ENCODE measurements at places on chromosomes 5 and 9. TPM values are rescaled to one million over a fixed set of nuclear protein-coding genes. Genes with fewer than 3 reads are reported as not detected.

- peak overlapping the region; percentile 16 for H3K27ac ChIP-seq
- peak; percentile 60 for DNase-seq
- H3K36me3 ChIP-seq = no peaks in the 10 kb centered on the region
- H3K4me1 ChIP-seq = peaks cover 14% of the 10 kb centered on the region
- no peaks in the 10 kb centered on the region for H3K27me3 ChIP-seq
Observed at GRCh38 chr9:117763314-117763713, 59.1 kb downstream of the TLR4 start.

Gene EQTN
- total RNA-seq = not detected

- no peaks in the 10 kb centered on the region for H3K27me3 ChIP-seq
- H3K4me3 ChIP-seq = no peak overlapping the region
- H3K36me3 ChIP-seq = no peaks in the 10 kb centered on the region
- DNase-seq = no peak
- H3K27ac ChIP-seq = no peak overlapping the region
Observed at GRCh38 chr9:93143830-93144530, 9.9 kb upstream of the NINJ1 start.

Gene SEMA6A
- 1.5 TPM for total RNA-seq

DNA sequence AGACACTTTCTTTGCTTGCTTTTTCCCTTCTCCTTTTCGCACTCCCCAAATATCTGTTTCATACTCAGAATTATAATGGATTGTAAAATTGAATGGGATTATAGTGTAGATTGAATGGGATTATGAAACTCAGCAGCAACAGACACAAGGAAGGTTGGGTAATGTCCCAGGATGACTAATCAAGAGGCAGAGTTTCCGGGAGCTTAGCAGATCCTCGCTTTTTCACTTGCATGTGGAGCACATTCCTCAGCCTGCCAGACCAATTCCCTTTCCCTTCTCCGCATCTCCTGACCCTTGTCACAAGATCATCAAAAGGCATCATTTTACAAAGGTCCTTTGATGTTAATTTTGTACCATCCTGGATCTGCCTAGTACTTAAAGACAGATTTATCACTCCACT lies 55.1 kb upstream of the SLC1A1 start:
- H3K4me3 ChIP-seq = no peak overlapping the region
- H3K36me3 ChIP-seq = no peaks in the 10 kb centered on the region
- H3K27ac ChIP-seq = no peak overlapping the region
- H3K4me1 ChIP-seq = peaks cover 11% of the 10 kb centered on the region

Gene PPIP5K2
- total RNA-seq = 53.5 TPM

- H3K4me3 ChIP-seq = no peak overlapping the region
- H3K4me1 ChIP-seq = peaks cover 5% of the 10 kb centered on the region
- no peak for DNase-seq
- peaks cover 37% of the 10 kb centered on the region for H3K27me3 ChIP-seq
Observed at GRCh38 chr9:96565671-96566497, 53.8 kb downstream of the CDC14B start.

DNA sequence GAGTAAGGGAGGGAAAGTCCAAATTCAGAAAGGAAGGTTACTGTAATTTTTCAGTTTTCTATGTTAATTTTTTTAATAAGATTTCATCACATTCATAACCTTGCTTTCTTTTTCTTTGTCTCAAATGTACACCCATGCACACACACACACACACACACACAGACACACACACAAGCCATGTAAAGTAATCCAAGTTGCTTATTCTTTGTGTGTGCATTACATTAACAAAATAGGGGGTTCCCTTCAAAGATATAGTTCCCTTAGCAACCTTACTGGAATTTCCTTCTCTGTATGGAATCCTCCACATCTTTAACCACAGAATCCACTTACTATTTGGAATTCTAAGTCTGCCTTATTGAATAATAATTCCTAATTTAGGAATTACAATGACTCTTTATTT lies 32.7 kb downstream of the ZNF366 start:
- no peaks in the 10 kb centered on the region for H3K27me3 ChIP-seq
- H3K36me3 ChIP-seq = no peaks in the 10 kb centered on the region
- peaks cover 25% of the 10 kb centered on the region for H3K4me1 ChIP-seq
- no peak overlapping the region for H3K27ac ChIP-seq
- peak; percentile 13 for DNase-seq

Gene LCN2
- total RNA-seq = not detected

Gene FOXD4L6
- total RNA-seq = not detected

GRCh38 chr5:50968356-50969149 lies 302.1 kb downstream of the PARP8 start:
- no peak overlapping the region for H3K4me3 ChIP-seq
- no peaks in the 10 kb centered on the region for H3K4me1 ChIP-seq
- H3K27me3 ChIP-seq = peaks cover 67% of the 10 kb centered on the region
- DNase-seq = no peak
- no peak overlapping the region for H3K27ac ChIP-seq

DNA sequence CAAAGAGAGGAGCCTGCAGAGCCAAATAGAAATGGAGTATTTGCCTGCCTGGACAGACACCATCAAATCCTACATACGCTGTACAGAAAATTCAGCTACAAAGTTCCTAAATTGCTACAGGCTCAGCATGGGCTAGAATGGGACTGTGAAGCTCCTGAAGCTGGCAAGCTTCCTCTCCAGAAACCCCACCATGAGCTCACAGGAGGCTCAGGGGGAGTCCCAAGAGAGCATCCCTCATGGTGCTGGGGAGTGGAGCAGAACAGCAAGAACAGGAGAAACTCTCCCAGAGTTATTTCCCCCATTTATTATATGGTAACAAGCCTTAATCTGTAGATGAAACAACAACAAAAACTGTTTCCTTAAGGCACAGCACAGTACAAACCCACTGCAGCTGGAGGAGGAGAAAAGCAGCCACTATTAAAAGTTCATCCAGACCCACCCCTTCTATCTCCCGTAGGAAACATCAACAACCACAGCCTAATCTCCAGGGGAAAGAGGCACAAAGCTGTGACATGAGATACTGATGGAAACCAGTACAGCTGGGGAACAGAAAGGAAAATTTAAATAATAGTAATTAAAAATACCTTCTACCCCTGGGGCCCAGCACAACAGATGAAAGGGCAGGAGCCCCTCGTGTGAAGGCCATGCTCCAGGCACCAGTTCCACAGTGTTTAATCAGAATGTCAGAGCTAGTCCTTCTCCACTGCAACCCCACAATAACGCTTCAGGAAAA lies 548.5 kb downstream of the MTRR start:
- no peaks in the 10 kb centered on the region for H3K27me3 ChIP-seq
- no peak for DNase-seq
